Aorta (tissue), 5 donors: ENCODE measurements at places on chromosomes 5 and 9. TPM values are rescaled to one million over a fixed set of nuclear protein-coding genes. Genes with fewer than 3 reads are reported as not detected.

Gene TMEM38B
- total RNA-seq = 10.5 TPM

DNA sequence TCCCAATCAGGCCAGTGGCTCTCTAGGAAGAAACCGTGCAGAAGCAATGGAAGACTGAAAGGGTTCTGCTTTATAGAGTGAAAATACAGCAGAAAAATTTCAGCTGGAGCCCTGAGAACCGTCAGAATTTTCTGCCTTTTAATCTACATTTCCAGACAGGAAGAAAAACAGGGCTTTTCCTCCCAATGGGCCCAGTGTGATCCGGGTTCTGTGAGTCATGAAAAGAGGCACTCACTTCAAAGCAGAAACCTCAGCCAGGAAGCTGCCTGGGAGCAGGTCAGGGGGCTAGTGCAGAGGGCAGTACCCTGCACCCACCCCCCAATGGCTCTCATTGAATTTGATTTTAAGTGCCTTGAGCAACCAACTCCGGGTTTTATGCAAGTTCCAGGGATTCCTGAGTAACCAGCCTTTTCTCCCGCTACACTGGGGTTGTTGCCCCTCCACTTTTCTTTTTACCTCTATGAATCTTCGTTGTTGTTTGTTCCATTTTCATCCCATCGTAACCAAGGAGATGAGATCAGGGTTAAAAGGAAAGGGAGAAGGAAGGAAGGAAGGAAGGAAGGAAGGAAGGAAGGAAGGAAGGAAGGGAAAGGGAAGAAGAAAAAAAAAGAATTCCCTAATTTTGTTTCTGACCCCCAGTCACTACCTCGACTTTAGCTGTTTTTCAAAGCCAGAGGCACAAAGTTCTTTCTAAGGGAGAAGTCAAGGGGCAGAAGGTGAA lies 1.3 kb downstream of the BARHL1 start:
- DNase-seq = no peak

DNA sequence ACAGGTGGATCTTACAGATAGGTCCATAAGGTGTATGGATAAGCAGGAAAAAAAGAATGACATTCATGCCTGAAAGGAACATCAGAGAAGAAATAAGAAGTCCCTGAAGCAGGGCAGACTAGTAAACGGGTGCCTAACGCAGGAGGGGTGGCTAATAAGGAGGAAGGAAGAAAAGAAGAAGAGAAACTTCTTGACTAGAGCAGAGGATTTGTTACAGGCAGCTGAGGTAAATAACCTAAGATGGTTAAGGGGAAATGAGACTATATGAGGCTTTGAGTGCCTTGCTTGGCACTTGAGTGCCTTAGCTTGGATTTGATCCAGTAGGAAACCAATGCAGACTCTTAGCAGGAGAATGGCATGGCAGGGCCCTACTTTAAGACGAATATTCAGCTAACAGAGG lies 313.5 kb upstream of the PDE4D start:
- DNase-seq = no peak

DNA sequence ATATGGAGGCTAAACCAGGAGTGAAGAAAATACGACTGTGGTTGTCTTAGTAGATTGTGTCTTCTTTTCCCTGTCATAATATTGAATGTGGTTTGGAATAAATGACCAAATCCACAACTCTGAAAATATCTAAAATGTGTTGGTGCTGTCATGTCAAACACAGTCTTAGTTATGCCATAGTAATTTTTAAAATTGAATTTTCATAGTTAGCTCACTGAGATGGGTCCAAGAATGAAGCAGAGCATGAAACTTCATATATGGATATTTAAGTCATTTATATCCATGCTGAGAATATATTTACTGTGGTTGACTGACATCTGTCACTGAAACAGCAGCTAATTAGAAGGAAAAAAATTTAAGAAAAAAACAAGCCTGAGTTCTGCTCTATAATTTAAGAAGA lies 260.4 kb upstream of the ATP10B start:
- DNase-seq = no peak

DNA sequence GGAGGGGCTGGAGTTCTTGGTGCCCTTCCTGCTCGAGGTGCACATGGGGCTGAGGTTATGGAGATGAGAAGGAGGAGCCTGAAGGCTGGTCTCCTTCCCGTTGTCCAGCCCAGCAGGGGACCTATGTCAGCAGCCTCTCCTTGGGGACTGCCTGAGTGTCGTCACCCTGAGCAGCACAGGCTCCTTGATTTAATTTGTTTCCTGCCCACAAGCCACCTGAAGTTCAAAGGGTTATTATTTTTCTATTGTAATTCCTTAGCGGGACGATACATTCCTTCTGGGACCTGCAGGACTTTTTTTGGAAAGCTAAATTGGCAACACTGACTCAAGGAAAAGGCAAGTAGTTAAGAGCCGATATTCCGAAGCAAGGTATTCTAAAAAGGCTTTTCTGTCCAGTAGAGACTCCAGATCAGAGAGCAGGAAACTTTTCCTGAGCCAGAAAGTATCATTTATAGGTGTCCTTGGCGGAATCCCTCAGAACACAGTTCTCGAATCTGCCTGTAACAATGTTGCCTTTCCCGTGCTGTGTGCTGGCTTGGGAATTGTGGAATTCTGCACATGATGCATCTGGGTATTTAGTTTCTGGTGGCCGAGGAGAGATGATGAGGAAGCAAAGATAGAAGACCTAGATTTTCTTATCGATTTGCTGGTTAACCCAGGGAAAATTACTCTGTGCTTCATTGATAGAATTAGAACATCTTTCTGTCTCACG lies 55.4 kb downstream of the ARHGAP26 start:
- DNase-seq = no peak

DNA sequence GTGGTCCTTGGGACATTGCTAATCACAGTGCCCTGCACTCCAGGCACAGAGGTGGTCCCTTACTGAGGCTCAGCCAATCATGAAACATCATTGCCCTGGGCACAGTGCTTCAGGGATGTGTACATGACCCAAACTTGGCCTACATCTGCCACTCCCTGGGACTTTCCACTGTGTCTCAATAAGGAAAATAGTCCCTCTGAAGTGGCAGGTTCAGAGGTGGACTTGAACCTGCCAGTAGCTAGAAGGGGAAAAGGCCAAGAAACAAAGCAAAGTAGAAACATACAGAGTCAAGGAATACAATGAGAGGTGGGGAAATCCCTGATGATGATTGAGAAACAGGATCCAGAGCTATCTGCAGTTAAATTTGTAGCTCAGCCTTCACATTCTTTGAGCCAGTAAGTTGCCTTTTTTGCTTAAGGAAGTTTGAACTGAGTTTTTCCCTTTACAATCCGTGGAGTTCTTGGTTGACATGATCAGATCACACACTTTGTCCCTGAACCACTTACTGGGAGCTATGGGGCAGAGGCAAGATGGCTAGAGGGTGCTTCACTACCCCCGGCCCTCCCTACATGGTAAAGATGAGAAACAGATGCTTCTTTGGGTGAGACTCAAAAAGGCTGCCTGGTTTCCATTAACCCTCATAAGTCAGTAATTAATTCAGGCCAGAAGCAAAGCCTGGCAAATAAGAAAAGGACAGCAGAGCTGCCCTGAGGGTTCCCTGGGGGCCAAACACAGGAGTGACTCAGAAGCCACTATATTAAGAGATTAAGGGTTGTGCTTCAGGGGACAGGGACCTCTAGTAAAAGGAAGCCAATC lies 57.6 kb downstream of the SH3TC2 start:
- no peak for DNase-seq

- peak; percentile 38 for DNase-seq
Measured at GRCh38 chr5:172624083-172624995, 16.7 kb upstream of the NEURL1B start.
